ENCODE measurements at places on chromosomes 1 and 21.
A peak's percentile ranks its signal among the peaks of the same experiment; 100 is the strongest.

GRCh38 chr21:31418377-31419001 is 74.4 kb upstream of the TIAM1 start:
- H3K4me3 ChIP-seq: no peak overlapping the region
- DNase-seq: no peak
- H3K27ac ChIP-seq: no peak overlapping the region
- no peaks in the 10 kb centered on the region for H3K27me3 ChIP-seq

DNA sequence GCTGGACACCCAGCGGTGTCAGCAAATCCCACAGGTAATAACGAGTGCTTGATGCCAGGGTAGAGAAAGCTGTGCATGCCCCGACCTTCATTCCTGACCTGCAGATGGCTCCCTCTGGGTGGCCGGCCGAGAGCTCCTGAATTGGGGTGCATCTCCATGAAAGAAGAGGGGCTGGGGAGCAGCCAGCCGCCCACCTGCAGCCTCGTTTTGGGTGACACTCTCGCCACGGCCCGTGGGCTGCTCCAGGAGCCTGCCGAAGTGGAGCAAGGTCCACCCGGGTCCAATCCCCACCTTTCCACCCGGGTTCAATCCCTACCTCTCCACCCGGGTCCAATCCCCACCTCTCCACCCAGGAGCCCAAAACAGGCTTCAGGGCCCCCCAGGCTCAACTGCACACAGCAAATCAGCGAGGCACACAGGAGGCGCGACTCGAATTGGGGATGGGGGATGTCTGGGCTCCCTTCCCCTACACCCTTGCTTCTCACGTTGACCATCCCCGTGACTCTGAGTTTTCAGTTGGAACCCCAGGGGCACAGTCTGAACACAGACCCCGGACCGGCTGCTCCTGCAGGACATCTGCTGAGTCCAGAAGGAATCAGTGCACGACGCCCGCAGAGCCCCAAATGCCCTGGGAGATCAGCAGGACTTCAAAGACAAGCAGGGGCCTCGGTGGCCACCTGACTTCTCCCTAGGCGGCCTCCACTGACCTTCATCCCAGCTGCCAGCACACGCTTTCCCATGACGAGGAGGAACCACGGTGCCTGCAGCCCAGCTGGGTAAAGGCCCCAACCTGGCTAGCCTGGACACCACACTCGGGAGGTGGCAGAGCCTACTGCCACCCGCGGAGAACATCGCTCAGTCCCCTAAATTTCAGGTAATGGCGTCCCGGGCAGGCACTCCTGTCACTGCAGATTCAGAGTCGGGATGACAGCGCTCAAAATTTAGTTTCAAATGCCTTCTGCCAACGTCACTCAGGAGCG is 159.0 kb downstream of the NPHP4 start:
- no peak overlapping the region for H3K27ac ChIP-seq
- no peak overlapping the region for H3K4me3 ChIP-seq
- no peak for DNase-seq

- H3K4me1 ChIP-seq: peaks cover 20% of the 10 kb centered on the region
- H3K27me3 ChIP-seq: no peaks in the 10 kb centered on the region
- DNase-seq: no peak
- H3K4me3 ChIP-seq: no peak overlapping the region
- H3K27ac ChIP-seq: no peak overlapping the region
Measured at GRCh38 chr1:29320156-29320940, 84.0 kb downstream of the PTPRU start.

- no peaks in the 10 kb centered on the region for H3K36me3 ChIP-seq
- DNase-seq: no peak
- H3K4me1 ChIP-seq: no peaks in the 10 kb centered on the region
- H3K27ac ChIP-seq: no peak overlapping the region
Measured at GRCh38 chr1:237205400-237206064, 163.5 kb downstream of the RYR2 start.

- DNase-seq: no peak
- no peaks in the 10 kb centered on the region for H3K4me1 ChIP-seq
- H3K27ac ChIP-seq: no peak overlapping the region
- H3K4me3 ChIP-seq: no peak overlapping the region
Measured at GRCh38 chr21:30448514-30448913, 8.4 kb downstream of the KRTAP15-1 start.

DNA sequence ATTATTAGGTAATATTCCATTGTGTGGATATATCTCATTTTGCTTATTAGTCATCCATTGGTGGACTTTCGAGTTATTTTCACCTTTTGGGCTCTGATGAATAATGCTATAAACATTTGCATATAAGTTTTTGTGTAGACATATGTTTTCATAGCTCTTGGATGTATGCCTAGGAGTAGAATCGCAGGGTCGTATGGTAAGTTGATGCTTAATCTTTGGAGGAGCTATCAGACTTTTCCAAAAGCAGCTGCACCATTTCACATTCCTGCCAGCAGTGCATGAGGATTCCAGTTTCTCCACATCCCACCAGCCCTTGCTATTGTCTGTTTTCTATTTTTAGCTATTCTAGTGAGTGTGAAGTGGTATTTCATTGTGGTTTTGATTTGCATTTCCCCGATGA is 120.3 kb upstream of the TMEM51 start:
- no peak overlapping the region for H3K27ac ChIP-seq
- H3K4me3 ChIP-seq: no peak overlapping the region
- no peak for DNase-seq

DNA sequence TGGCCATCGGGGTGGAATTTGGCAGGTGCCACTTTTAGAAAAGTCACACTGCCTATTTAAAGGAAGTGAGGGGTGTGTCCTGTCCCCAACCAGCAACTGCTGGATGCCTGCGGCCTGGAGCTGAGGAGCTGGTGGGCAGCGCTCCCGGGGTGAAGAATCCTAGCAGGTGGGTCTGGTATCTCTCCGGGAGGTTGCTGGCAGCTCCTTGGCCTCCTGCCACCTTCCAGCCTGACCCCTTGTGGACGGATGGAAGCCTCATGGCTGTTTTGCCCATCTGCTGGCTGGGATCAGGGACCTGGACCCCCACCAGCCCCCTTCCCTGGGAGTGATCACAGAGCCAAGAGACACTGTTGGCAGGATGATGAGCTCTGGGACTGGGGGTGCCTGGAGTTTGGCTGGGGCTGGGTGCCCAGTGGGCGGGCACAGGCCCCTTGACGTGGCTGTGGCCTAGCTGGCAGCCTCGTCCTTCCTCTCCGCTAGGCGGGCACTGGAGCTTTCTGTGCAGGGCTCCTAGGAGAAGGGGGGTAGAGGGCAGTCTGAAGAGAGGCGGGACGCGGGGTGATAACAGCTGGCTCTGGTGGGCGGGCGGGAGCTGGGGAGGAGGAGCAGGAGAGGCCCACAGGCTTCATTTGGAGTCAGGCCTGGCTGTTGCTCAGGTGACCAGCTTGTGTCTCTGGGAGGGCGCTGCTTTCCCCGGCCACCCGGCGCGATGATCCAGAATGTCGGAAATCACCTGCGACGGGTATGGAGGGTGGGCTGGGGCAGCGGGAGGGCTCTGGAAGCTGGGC is at the start of gene ACOT11:
ACOT11 (plus strand) TSS at position 628 of the 788 bp plus-strand sequence; CDS start at position 710, 82 bp downstream.
- DNase-seq: peak; percentile 69
- H3K27ac ChIP-seq: peak within 1 kb of the TSS; percentile 74
- no peaks in the 10 kb centered on the region for H3K36me3 ChIP-seq
- H3K4me3 ChIP-seq: peak within 1 kb of the TSS; percentile 35
- H3K27me3 ChIP-seq: no peaks in the 10 kb centered on the region
- H3K4me1 ChIP-seq: peaks cover 37% of the 10 kb centered on the region

GRCh38 chr1:178119628-178120027 is 25.7 kb downstream of the RASAL2 start:
- H3K36me3 ChIP-seq: no peaks in the 10 kb centered on the region
- DNase-seq: no peak
- no peak overlapping the region for H3K27ac ChIP-seq

DNA sequence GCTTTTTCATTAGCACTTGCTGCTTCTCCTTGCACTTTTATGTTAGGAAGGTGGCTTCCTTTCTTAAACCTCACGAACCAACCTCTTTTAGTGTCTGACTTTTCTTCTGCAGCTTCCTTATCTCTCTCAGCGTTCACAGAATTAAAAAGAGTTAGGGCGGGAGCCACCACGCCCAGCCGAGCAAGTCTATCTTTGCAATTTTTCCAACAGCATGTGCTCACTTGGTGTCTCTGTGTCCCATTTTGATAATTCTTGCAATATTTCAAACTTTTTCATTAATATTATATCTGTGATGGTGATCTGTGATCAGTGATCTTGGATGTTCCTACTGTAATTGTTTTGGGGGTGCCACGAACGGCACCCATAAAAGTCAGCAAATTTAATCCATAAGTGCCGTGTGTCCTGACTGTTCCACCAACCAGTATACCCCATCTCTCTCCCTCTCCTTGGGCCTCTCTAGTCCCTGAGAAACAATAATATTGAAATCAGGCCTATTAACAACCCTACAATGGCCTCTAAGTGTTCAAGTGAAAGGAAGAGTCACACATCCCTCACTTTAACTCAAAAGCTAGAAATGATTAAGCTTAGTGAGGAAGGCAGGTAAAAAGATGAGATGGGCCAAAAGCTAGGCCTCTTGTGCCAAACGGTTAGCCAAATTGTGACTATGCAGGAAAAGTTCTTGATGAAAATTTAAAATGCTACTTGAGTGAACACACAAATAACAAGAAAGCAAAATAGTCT is 15.9 kb upstream of the ITPKB start:
- no peak overlapping the region for H3K27ac ChIP-seq
- no peaks in the 10 kb centered on the region for H3K27me3 ChIP-seq
- no peaks in the 10 kb centered on the region for H3K36me3 ChIP-seq
- H3K4me1 ChIP-seq: no peaks in the 10 kb centered on the region
- no peak for DNase-seq

DNA sequence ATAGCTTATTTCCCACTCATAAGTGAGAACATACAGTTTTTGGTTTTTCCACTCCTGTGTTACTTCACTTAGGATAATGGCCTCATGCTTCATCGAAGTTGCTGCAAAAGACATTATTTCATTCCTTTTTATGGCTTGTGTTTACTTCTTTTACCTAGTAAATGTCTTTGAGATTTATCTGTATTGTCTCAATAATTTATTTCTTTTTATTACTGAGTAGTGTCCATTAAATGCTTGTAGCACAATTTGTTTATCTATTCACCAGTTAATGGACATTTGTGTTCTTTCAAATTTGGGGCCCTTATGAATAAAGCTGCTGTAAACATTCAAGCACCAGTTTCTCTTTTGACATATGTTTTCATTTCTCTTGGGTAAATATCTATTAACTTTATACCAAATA is 86.0 kb downstream of the UCHL5 start:
- no peak for DNase-seq
- H3K36me3 ChIP-seq: no peaks in the 10 kb centered on the region
- no peak overlapping the region for H3K27ac ChIP-seq
- H3K4me3 ChIP-seq: no peak overlapping the region

GRCh38 chr21:40803101-40803500 is 43.9 kb downstream of the DSCAM start:
- H3K4me3 ChIP-seq: no peak overlapping the region
- no peak overlapping the region for H3K27ac ChIP-seq
- no peaks in the 10 kb centered on the region for H3K36me3 ChIP-seq

DNA sequence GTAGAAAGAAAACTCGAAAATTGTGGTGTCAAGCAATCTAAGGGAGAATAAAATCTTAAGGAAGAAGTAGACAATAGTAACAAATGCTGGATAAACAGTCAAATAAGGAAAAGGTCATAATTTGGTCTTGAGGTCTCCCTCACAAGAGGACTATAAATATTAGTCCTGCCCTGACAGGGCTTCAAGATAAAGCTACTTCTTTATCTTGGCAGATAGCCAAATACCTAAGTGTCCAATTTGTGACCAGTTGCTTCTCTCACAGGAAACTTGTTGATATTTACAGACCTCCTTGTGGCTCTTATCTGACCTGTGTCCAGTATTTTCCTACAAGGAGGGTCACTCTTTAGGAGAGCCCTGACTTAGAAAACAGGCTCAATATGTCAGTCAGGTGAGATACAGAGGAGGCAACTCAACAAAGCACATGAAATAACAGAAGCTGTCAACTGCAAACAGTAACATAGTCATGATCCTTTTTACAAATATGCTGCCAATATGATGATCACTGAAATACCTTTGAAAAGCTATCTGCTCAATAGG is 88.8 kb downstream of the TNNI3K start:
- H3K36me3 ChIP-seq: no peaks in the 10 kb centered on the region
- H3K4me3 ChIP-seq: no peak overlapping the region
- no peaks in the 10 kb centered on the region for H3K4me1 ChIP-seq
- no peak overlapping the region for H3K27ac ChIP-seq
- no peaks in the 10 kb centered on the region for H3K27me3 ChIP-seq

- peaks cover 54% of the 10 kb centered on the region for H3K27me3 ChIP-seq
- no peaks in the 10 kb centered on the region for H3K36me3 ChIP-seq
- peak overlapping the region; percentile 51 for H3K4me3 ChIP-seq
- no peak for DNase-seq
Measured at GRCh38 chr1:50976111-50976889, 6.3 kb downstream of the CDKN2C start.

DNA sequence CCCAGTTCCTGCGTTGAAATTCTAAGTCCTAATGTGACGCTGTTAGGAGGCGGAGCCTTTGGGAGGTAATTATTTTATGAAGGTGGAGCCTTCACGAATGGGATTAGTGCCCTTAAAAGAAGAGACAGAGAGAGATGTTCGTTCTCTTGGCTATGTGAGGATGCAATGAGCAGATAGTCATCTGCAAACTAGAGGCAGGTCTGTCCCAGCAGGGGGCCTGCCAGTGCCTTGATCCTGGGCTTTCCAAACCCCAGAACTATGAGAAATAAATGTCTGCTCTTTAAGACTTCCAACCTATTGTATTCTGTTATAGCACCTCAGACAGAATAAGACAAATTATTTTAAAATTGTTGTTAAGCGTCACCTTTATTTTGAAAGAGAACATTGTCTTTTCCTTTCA is 123.1 kb upstream of the KCNJ6 start:
- no peaks in the 10 kb centered on the region for H3K4me1 ChIP-seq
- no peak overlapping the region for H3K4me3 ChIP-seq
- H3K27ac ChIP-seq: no peak overlapping the region
- no peak for DNase-seq
- no peaks in the 10 kb centered on the region for H3K27me3 ChIP-seq

GRCh38 chr1:197775282-197776262 is at the start of gene DENND1B:
Gene DENND1B (minus strand): TSS chr1:197775480. CDS start chr1:197775155, 325 bp downstream.
- no peaks in the 10 kb centered on the region for H3K27me3 ChIP-seq
- H3K27ac ChIP-seq: peak within 1 kb of the TSS; percentile 61
- H3K4me1 ChIP-seq: peaks cover 4% of the 10 kb centered on the region

- no peaks in the 10 kb centered on the region for H3K27me3 ChIP-seq
- no peaks in the 10 kb centered on the region for H3K4me1 ChIP-seq
- H3K4me3 ChIP-seq: no peak overlapping the region
- H3K36me3 ChIP-seq: no peaks in the 10 kb centered on the region
- H3K27ac ChIP-seq: no peak overlapping the region
Measured at GRCh38 chr1:67635055-67635809, 49.8 kb upstream of the GADD45A start.

- no peak for DNase-seq
- no peak overlapping the region for H3K4me3 ChIP-seq
- H3K27ac ChIP-seq: no peak overlapping the region
- no peaks in the 10 kb centered on the region for H3K27me3 ChIP-seq
Measured at GRCh38 chr1:110811529-110811928, 61.4 kb upstream of the CD53 start.

DNA sequence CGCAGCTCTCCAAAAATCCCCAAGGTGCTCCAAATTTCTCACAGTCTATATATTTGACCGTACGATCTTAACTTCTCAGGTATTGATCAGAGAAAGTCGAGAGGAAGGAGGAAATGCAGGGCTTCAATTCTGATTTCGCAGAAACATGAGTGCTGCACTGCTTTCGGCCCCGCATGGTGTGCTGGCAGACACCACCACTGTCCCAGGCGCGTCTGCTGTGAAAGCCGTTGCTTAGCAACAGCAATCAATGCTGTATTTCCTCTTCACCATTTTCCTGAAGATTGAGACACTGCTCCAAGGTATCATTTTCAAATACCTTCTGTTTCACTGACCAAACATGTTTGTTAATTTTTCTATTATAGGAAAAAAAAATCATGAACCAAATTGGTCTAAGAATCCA is 296.3 kb downstream of the SMYD3 start:
- H3K4me1 ChIP-seq: peaks cover 6% of the 10 kb centered on the region
- H3K4me3 ChIP-seq: no peak overlapping the region
- no peak for DNase-seq
- H3K27ac ChIP-seq: no peak overlapping the region
- H3K27me3 ChIP-seq: no peaks in the 10 kb centered on the region
- H3K36me3 ChIP-seq: no peaks in the 10 kb centered on the region

Measured in spinal cord (tissue), 10 donors.